ENCODE measurements at places on chromosomes 13 and 19. TPM values are rescaled to one million over a fixed set of nuclear protein-coding genes. Genes with fewer than 3 reads are reported as not detected.

ADGRE3 gene
- total RNA-seq: not detected

VAV1 gene
- total RNA-seq: not detected

ZNF154 gene
- total RNA-seq: 3.3 TPM

TTYH1 gene
- total RNA-seq: not detected

MYPOP gene
- total RNA-seq: 1.3 TPM

GRCh38 chr19:1410136-1410786 is 2.9 kb downstream of the DAZAP1 start:
- DNase-seq: peak; percentile 60

DNA sequence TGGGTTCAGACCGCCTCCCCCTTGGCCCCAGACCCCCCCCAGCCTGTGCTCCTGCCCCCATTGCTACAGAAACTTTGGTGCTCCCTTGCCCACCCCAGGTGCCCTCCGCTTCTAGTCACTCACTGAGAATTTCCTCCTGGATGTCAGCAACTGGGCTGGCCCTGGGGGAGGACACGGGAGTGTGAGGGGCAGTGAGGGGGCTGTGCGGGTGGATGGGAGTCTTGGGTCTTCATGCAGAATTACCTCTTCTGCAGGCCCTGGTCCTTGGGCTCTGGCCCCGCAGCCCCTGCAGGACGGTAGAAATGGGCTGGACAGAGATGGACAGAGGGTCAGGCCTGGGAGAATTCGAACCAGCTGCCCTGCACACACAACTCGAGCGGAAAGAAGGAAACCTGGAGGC is 4.8 kb downstream of the LILRB5 start:
- DNase-seq: no peak

DNA sequence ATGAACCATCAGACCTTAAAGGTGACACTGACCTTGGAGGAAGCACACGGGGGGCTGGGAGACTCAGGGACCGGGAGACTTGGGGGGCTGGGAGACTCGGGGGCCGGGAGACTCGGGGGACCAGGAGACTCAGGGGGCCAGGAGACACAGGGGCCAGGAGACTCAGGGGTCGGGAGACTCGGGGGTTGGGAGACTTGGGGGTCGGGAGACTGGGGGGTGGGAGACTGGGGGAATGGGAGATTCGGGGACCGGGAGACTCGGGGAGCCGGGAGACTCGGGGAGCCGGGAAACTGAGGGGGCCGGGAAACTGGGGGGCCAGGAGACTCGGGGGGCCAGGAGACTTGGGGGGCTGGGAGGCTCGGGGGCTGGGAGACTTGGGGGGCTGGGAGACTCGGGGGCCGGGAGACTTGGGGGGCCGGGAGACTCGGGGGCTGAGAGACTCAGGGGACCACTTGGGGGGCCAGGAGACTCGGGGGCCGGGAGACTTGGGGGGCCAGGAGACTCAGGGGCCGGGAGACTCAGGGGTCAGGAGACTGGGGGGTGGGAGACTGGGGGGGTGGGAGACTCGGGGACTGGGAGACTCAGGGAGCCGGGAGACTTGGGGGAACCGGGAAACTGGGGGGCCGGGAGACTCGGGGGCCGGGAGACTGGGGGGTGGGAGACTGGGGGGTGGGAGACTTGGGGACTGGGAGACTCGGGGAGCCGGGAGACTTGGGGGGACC is 62.9 kb downstream of the RASA3 start:
- no peak for DNase-seq

GRCh38 chr13:99375738-99376080 is 68.5 kb upstream of the GPR183 start:
- DNase-seq: no peak

GRCh38 chr13:84645196-84646012 is 763.1 kb upstream of the SLITRK1 start:
- no peak for DNase-seq

GRCh38 chr13:39100996-39101738 is 62.9 kb downstream of the NHLRC3 start:
- DNase-seq: no peak

GRCh38 chr19:7545904-7546303 is 10.4 kb downstream of the PNPLA6 start:
- DNase-seq: no peak

- DNase-seq: no peak
Measured at GRCh38 chr13:39946769-39947168, 291.3 kb downstream of the COG6 start.

GRCh38 chr13:43356567-43356966 is 333.2 kb downstream of the DNAJC15 start:
- no peak for DNase-seq

Data from fibroblast of lung (primary cell).